ENCODE measurements at places on chromosomes 5 and 9. TPM values are rescaled to one million over a fixed set of nuclear protein-coding genes. Genes with fewer than 3 reads are reported as not detected.
A peak's percentile ranks its signal among the peaks of the same experiment; 100 is the strongest.

GRCh38 chr9:91567642-91568274 lies 144.1 kb upstream of the NFIL3 start:
- no peaks in the 10 kb centered on the region for H3K27me3 ChIP-seq
- no peaks in the 10 kb centered on the region for H3K36me3 ChIP-seq
- peak overlapping the region; percentile 14 for H3K27ac ChIP-seq
- peak; percentile 39 for DNase-seq
- H3K4me1 ChIP-seq = peaks cover 3% of the 10 kb centered on the region
- no peak overlapping the region for H3K4me3 ChIP-seq

The ZMYND19 gene
- 33.9 TPM for total RNA-seq

DNA sequence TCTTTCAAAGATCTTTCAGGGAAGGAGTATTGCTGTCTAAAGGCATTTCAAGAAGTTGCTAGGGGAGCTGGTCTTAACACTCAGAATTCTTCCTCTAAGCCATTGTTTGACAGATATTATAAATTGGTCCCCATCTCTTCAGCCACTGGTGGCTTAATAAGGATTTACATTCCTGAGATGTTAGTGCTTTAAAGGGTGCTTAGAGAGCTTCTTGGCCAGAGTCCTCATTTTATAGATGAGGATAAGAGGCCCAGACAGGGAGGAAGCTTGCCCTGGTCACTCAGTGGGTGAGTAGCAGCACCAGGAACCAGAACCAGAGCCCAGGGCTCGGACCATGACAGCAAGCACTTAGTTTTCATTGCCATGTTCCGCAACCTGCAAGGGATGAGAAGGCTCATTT lies 53.2 kb downstream of the GALNT10 start:
- peaks cover 2% of the 10 kb centered on the region for H3K27me3 ChIP-seq
- no peak for DNase-seq
- no peaks in the 10 kb centered on the region for H3K36me3 ChIP-seq
- peaks cover 13% of the 10 kb centered on the region for H3K4me1 ChIP-seq
- H3K4me3 ChIP-seq = no peak overlapping the region
- no peak overlapping the region for H3K27ac ChIP-seq

GRCh38 chr9:120281665-120282064 lies 298.3 kb downstream of the CDK5RAP2 start:
- H3K27me3 ChIP-seq = peaks cover 3% of the 10 kb centered on the region
- H3K4me3 ChIP-seq = no peak overlapping the region
- DNase-seq = no peak
- H3K27ac ChIP-seq = no peak overlapping the region

GRCh38 chr5:135978212-135978631 lies 23.4 kb upstream of the LECT2 start:
- no peak overlapping the region for H3K4me3 ChIP-seq
- H3K4me1 ChIP-seq = no peaks in the 10 kb centered on the region
- DNase-seq = no peak
- H3K36me3 ChIP-seq = no peaks in the 10 kb centered on the region

- peaks cover 49% of the 10 kb centered on the region for H3K4me1 ChIP-seq
- peak overlapping the region; percentile 79 for H3K4me3 ChIP-seq
- H3K27me3 ChIP-seq = peaks cover 12% of the 10 kb centered on the region
These were observed 27.4 kb downstream of the PTPA start for GRCh38 chr9:129138476-129139232.

GRCh38 chr5:79567926-79568549 lies 44.2 kb upstream of the TENT2 start:
- H3K27me3 ChIP-seq = no peaks in the 10 kb centered on the region
- H3K4me1 ChIP-seq = peaks cover 2% of the 10 kb centered on the region
- no peaks in the 10 kb centered on the region for H3K36me3 ChIP-seq
- H3K27ac ChIP-seq = no peak overlapping the region
- no peak overlapping the region for H3K4me3 ChIP-seq

GRCh38 chr5:96344678-96345577 lies 88.1 kb downstream of the PCSK1 start:
- no peak overlapping the region for H3K4me3 ChIP-seq
- no peaks in the 10 kb centered on the region for H3K27me3 ChIP-seq
- no peaks in the 10 kb centered on the region for H3K36me3 ChIP-seq
- H3K27ac ChIP-seq = no peak overlapping the region
- DNase-seq = no peak
- H3K4me1 ChIP-seq = peaks cover under 1% of the 10 kb centered on the region

The PCDHGA5 gene
- total RNA-seq = 4.6 TPM

DNA sequence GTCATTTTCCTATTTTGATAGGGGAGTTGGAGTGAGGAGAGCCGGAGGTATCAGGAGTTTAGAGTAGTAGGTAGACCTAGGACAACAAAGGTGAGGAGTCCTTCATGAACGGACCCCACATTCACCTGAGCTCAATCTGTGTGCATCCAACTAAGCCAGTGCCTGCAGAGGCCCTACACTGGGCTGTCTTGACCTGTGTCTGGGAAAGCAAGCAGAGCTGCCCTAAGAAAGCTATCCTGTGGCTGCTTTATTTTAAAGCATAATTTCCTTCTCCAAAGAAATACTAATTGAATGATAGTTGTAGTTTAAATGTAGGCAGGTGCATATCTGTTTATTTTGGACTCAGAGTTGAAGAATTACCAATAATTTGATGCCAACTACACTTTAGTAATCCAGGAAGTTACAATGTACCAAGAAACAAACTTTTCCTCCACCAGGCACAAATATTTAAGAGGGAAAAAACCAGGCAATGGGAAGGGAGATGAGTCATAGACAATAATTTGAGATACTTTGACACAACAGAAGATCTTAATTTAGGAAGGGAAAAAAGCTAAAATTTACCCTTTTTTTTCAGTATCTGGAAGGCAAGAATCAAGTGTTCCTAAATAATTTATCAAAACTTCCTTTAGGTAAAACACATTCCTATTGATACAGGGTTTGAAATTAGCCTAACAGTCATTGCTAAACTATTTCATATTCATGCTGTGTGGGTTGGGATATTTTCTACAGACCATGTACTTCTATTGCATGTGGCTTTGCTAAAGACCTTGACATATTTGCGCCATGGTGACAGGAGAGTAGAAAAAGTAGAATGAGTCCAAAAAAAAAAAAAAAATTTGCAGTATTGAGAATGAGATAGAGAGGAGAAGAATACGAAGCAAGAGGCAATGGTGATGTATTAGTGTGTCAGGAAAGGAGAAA lies 376.6 kb upstream of the TUSC1 start:
- DNase-seq = no peak
- H3K27me3 ChIP-seq = no peaks in the 10 kb centered on the region
- H3K4me1 ChIP-seq = peaks cover 19% of the 10 kb centered on the region
- no peak overlapping the region for H3K4me3 ChIP-seq

Data from glutamatergic neuron (in vitro differentiated cells).